ENCODE measurements at places on chromosomes 3 and 15. TPM values are rescaled to one million over a fixed set of nuclear protein-coding genes. Genes with fewer than 3 reads are reported as not detected.
A peak's percentile ranks its signal among the peaks of the same experiment; 100 is the strongest.

GRCh38 chr3:61505197-61505596, 56.2 kb upstream of the PTPRG start:
- H3K27me3 ChIP-seq: no peaks in the 10 kb centered on the region
- no peak overlapping the region for H3K4me3 ChIP-seq
- no peak for DNase-seq
- no peaks in the 10 kb centered on the region for H3K4me1 ChIP-seq
- no peak overlapping the region for H3K27ac ChIP-seq

SV2B gene
- 0.78 TPM for total RNA-seq

DNA sequence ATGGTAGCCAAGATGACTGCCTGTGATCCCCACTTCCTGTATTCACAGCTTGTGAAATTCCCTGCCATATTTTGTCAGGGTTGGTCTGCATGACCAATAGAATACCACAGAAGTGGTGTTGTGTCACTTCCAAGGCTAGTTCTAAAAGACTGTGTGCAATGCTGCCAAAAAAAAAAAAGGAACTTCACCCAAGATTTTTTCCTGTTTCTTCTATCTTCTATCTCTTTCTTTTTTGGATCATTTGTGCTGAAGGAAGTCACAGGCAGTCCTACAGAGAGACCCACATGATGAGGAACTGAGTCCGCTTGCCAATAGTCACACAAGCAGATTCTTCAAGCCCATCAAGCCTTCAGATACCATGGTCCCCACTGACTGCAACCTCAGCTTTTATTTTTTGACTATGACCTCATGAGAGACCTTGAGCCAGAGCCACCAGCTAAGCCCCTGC, 18.1 kb upstream of the RAF1 start:
- no peaks in the 10 kb centered on the region for H3K27me3 ChIP-seq
- no peak overlapping the region for H3K27ac ChIP-seq
- H3K36me3 ChIP-seq: no peaks in the 10 kb centered on the region
- no peak overlapping the region for H3K4me3 ChIP-seq
- no peak for DNase-seq

- H3K4me3 ChIP-seq: no peak overlapping the region
- no peaks in the 10 kb centered on the region for H3K36me3 ChIP-seq
- H3K27me3 ChIP-seq: no peaks in the 10 kb centered on the region
- no peak overlapping the region for H3K27ac ChIP-seq
Observed at GRCh38 chr3:187287256-187287655, 4.3 kb downstream of the MASP1 start.

GABRB3 gene
- total RNA-seq: 7.3 TPM

DNA sequence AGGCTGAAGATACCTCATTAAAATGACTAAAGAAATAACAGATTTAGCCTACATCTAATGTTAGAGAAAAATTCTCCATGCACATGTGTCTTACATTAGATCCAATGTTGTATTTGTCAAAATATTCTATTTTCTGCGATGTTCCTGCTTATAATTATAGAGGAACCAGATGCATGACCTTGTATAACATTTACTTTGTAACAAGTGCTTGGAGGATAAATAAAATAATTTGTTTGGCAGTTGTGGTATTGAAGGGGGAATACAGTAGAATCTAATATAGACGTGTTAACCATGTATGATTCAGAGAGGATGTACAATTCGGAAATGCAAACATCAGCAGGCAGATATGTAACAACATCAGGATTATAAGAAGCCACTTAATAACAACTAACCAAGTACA, 922.2 kb downstream of the TUSC7 start:
- no peak for DNase-seq
- no peaks in the 10 kb centered on the region for H3K36me3 ChIP-seq
- H3K27me3 ChIP-seq: no peaks in the 10 kb centered on the region
- no peaks in the 10 kb centered on the region for H3K4me1 ChIP-seq
- no peak overlapping the region for H3K4me3 ChIP-seq
- H3K27ac ChIP-seq: no peak overlapping the region

DNA sequence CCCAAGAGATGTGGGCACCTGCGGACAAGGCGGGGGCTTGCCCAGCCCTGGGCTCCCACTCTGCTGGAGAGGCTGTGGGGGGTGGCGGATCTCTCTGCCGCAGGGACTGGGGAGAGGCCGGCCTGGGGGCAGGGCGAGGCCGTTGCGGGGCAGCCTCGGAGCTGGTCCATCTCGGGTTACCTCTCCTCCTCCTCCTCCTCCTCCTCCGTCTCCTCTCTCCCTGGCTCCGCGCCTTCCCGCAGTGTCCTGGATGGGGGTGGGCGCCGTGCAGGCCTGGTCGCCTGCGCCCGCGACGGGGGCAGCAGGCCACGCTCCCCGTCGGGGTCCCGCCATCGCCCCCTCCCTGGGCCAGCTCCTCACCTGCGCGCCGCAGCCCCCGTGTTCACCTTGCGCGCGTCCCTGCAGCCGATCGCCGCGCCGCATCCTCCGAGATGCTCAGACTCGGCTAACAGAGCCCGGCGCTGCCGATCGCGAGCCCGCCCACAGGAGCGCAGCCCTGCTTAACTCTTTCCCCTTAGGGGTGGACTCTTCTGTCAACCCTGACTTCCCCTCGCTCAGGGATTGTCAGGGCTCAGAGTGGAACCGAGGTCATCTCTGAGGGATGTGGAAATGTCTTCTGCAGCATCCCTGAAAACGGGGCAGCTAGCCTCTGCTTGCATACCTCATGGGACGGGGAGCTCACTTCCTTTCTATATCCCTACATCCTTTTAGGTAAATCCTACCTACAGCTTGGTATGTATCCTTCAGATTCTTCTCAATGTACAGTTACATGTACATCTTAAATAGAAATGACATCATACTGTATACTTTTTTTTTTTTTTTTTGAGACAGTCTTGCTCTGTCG, at the start of gene PRRT3:
Gene PRRT3, minus strand, starts transcription at position 447 of the 844 bp plus-strand sequence. CDS start 2,293 bp downstream, outside the sequence.
- peak; percentile 30 for DNase-seq
- H3K27ac ChIP-seq: no peak within 1 kb of the TSS
- peak within 1 kb of the TSS; percentile 22 for H3K4me3 ChIP-seq
- H3K36me3 ChIP-seq: no peaks in the 10 kb centered on the region
- H3K27me3 ChIP-seq: no peaks in the 10 kb centered on the region
- H3K4me1 ChIP-seq: peaks cover 26% of the 10 kb centered on the region

SKOR1 gene
- 0.78 TPM for total RNA-seq

ARPIN gene
- 23.1 TPM for total RNA-seq

- H3K27me3 ChIP-seq: no peaks in the 10 kb centered on the region
- no peak for DNase-seq
- no peak overlapping the region for H3K4me3 ChIP-seq
- peaks cover 2% of the 10 kb centered on the region for H3K36me3 ChIP-seq
- H3K4me1 ChIP-seq: peaks cover 51% of the 10 kb centered on the region
Observed at GRCh38 chr3:42608581-42608980, 8.1 kb downstream of the NKTR start.

KBTBD13 gene
- not detected for total RNA-seq

- no peak for DNase-seq
- H3K27ac ChIP-seq: no peak overlapping the region
- H3K4me3 ChIP-seq: no peak overlapping the region
- no peaks in the 10 kb centered on the region for H3K27me3 ChIP-seq
- no peaks in the 10 kb centered on the region for H3K4me1 ChIP-seq
- peaks cover 22% of the 10 kb centered on the region for H3K36me3 ChIP-seq
Observed at GRCh38 chr3:52742418-52743041, 28.2 kb downstream of the NEK4 start.

MNS1 gene
- 1.6 TPM for total RNA-seq

COL7A1 gene
- 0.52 TPM for total RNA-seq

DNA sequence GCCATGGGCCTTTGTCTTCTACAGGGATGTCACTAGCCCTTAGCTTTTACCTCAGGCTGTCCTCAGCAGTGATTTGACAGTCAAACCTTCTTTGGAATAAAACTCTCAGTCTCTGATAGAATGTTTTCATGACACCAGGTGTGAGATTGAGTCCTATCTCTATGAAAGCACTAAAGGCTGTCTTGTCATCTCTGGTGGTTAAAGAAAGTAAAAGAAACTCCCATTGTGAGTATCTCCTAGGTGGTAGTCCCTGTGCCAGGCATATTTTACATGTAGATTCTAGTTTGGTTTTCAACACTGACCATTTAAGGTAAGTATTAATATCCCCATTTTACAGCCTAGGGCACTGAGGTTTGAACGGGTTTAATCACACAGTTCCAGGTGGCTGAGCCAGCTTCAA, 360.2 kb downstream of the CHST2 start:
- H3K4me1 ChIP-seq: no peaks in the 10 kb centered on the region
- H3K27me3 ChIP-seq: no peaks in the 10 kb centered on the region
- H3K4me3 ChIP-seq: no peak overlapping the region
- no peaks in the 10 kb centered on the region for H3K36me3 ChIP-seq

GRCh38 chr3:129120254-129121004, 1.2 kb downstream of the RAB43 start:
- H3K36me3 ChIP-seq: no peaks in the 10 kb centered on the region
- peak overlapping the region; percentile 51 for H3K4me3 ChIP-seq
- peaks cover 63% of the 10 kb centered on the region for H3K4me1 ChIP-seq
- H3K27ac ChIP-seq: peak overlapping the region; percentile 94
- no peaks in the 10 kb centered on the region for H3K27me3 ChIP-seq

- H3K27ac ChIP-seq: peak overlapping the region; percentile 93
- DNase-seq: no peak
- H3K27me3 ChIP-seq: no peaks in the 10 kb centered on the region
- no peaks in the 10 kb centered on the region for H3K36me3 ChIP-seq
Observed at GRCh38 chr15:89122505-89123180, 34.4 kb downstream of the ABHD2 start.

PEAK1 gene
- total RNA-seq: 13.2 TPM

DNA sequence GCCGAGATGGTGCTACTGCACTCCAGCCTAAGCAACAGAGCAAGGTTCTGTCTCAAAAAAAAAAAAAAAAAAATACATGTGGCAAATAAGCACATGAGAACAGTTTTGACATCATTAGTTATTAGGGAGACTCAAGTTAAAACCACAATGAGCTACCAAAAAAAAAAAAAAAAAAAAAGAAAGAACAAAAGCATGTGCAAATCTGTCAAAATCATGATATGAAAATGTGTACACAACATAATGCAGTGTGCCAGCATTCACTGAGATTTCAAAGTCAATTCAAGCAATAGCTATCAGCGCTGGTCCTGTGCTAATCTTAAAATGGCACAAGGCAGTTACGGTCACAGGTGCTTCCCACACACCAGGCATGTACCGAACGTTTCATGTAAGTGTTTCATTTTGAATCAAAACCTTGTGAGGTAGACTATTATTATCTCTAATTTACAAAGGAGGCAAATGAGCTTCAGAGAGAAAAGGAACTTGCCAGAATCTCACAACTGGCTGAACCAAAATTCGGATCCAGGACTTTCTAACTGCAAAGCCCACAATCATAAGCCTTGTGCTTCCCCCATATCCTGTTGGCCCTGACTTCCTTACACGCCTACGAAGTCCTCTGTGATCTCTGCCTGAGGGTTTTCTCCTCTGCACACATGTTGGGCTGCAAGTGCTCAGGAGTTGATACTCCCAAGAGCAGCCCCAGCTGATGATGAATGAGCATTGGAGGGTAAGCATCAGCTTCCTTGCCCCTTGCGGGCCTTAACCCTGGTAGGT, 200.1 kb upstream of the PROK2 start:
- H3K27ac ChIP-seq: no peak overlapping the region
- no peak overlapping the region for H3K4me3 ChIP-seq
- H3K27me3 ChIP-seq: no peaks in the 10 kb centered on the region
- H3K36me3 ChIP-seq: no peaks in the 10 kb centered on the region
- DNase-seq: peak; percentile 22

FANCD2OS gene
- not detected for total RNA-seq

DNA sequence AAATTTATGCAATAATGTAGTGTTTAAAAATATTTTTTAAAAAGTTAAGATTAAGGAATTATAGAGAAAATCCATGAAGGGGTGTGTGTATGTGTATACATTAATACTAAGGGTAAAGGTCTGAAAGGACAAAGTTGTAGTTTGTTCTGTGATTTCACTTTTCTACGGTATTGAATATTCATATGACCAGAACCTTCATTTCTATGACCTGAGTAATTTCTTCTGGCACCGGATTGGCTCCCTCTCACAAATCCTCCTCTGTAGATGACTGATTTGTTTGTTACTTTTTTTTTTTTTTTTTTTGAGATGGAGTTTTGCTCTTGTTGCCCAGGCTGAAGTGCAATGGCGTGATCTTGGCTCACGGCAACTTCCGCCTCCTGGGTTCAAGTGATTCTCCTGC, 20.9 kb downstream of the GMPS start:
- no peaks in the 10 kb centered on the region for H3K27me3 ChIP-seq
- H3K4me3 ChIP-seq: no peak overlapping the region

MUC20 gene
- 21.8 TPM for total RNA-seq

GOLGA8T gene
- not detected for total RNA-seq

- no peaks in the 10 kb centered on the region for H3K27me3 ChIP-seq
- no peak overlapping the region for H3K27ac ChIP-seq
- no peaks in the 10 kb centered on the region for H3K36me3 ChIP-seq
- DNase-seq: peak; percentile 24
- no peak overlapping the region for H3K4me3 ChIP-seq
Observed at GRCh38 chr15:59224474-59224873, 17.8 kb downstream of the LDHAL6B start.

GRCh38 chr3:161403251-161403650, 31.9 kb upstream of the SPTSSB start:
- no peak overlapping the region for H3K27ac ChIP-seq
- H3K4me1 ChIP-seq: peaks cover 8% of the 10 kb centered on the region
- no peak for DNase-seq

DNA sequence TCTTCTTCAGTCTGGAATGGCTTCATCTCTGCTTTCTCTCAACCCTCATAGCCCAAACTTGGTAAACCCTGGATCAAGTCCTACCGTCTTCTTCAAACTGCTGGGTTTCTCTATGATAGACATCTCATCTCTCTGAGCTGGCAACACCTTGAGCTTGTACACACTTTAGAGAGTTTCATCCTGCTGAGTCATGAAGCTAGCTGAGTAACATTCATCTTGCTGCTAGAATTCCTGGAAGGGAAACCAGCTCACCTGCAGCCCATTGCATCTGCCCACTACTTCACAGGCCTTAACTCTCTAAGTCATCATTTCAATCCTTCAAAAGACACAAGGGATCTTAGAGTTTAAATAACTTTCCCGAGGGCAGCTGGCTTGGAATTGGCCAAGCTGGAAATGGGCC, 175.5 kb upstream of the RORA start:
- no peaks in the 10 kb centered on the region for H3K27me3 ChIP-seq
- H3K36me3 ChIP-seq: no peaks in the 10 kb centered on the region
- no peaks in the 10 kb centered on the region for H3K4me1 ChIP-seq
- no peak overlapping the region for H3K27ac ChIP-seq

DNA sequence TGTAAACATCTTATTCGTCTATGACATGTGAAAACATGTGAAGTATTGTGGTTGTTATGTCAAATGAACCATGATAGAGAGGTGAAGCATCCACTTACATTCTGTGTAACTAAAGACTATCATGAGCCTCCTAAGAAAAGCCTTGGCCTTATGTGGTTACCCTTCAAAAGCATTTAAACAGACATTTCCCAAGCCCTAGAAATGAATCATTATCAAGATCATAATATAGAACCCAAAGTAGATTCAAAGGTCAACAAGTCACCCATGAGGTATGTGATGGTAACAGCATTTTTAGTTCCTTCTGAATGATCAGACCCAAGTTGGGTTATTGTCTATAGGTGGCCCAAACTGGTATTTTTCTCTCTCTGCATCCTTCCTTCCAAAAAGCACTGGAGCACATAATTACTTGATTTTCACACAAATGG, 408.0 kb downstream of the TBL1XR1 start:
- no peaks in the 10 kb centered on the region for H3K36me3 ChIP-seq
- H3K27me3 ChIP-seq: no peaks in the 10 kb centered on the region
- H3K27ac ChIP-seq: no peak overlapping the region
- H3K4me3 ChIP-seq: no peak overlapping the region
- no peak for DNase-seq

TGM4 gene
- total RNA-seq: not detected

GPR62 gene
- not detected for total RNA-seq

Measured in body of pancreas (tissue), 4 donors.